ENCODE measurements at places on chromosomes 2 and 18. TPM values are rescaled to one million over a fixed set of nuclear protein-coding genes. Genes with fewer than 3 reads are reported as not detected.
A peak's percentile ranks its signal among the peaks of the same experiment; 100 is the strongest.

GRCh38 chr2:46471-47345 lies at the start of gene FAM110C:
Gene FAM110C (minus strand): TSS chr2:46505. CDS start chr2:46385, 120 bp downstream.
- peak; percentile 65 for DNase-seq

- DNase-seq: no peak
These were observed 120.5 kb downstream of the CCBE1 start for GRCh38 chr18:59576541-59577385.

DNA sequence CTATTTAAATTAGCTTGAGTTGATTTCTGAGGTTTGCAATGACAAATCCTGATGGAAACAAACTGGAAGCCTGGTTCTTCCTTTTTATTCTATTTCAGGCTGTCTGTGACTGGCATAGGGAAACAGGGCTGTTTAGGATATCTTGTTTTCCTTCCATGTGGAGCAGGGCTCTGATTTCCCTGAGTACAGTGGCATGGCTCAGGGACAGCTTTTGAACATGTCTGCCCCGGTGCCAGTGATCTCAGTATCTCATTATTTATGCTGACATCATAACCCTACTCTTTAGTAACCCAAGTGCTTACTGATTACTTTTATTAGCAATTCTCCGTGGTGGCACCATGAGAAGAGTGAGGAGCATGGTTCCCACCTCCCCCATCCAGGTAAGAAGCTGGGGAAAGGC lies 720.3 kb downstream of the GALR1 start:
- DNase-seq: no peak

- no peak for DNase-seq
These were observed 1868.8 kb upstream of the CELF4 start for GRCh38 chr18:39434223-39434920.

DNA sequence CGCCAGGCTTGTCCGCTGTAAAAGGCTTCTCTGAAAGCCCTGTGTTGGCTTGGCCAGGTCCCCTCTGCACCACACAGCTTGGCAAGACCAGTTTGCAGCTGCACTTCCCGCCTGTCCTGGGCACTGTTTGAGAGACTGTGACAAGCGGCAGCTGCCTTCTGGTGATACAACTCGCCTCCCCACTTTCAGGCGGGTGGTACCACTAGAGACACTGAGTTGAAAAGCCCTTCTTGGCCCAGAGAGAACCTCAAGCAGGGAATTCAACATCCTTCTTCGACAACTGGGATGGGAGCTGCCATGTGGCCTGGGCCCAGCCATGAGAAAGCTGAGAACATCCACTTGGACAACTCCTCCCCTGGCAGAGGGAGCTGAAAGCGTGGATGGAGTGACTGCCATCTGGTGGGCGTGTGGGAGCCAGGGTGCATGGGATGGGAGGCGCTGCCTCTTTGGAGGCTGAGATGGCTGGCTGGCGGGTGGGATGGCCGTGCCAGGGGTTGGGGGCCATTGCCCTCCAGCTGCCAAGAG lies 125.5 kb upstream of the REV1 start:
- no peak for DNase-seq

ADGRF3 gene
- total RNA-seq: 0.72 TPM

IL1R1 gene
- total RNA-seq: 18.5 TPM

PPIG gene
- 34.8 TPM for total RNA-seq

WNT6 gene
- total RNA-seq: 1.3 TPM

Data from heart right ventricle (tissue), 16 donors.